NCI-H1417 treated with DMSO at 0.1 percent for 48 hours (cell line): ENCODE measurements at places on chromosomes 2 and 18.
A peak's percentile ranks its signal among the peaks of the same experiment; 100 is the strongest.

DNA sequence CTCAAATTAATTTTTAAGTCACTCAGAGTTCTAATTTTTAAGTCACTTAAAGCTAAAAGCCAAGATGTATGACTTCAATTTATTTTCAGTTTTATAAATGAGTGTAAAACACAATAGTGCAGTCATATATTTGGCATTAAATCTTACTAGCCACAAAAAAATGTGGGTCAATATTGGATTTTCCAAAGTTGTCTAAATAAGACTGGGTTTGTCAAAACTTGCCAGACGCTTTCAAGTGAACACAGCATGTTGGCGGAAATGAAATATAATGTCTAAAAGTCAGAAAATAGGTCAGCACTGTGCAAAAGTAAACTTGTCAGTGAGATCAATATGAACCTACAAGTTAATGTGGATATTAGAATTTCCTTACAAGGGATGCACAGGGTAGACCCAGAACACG is 128.9 kb downstream of the FIGN start:
- no peak for DNase-seq

DNA sequence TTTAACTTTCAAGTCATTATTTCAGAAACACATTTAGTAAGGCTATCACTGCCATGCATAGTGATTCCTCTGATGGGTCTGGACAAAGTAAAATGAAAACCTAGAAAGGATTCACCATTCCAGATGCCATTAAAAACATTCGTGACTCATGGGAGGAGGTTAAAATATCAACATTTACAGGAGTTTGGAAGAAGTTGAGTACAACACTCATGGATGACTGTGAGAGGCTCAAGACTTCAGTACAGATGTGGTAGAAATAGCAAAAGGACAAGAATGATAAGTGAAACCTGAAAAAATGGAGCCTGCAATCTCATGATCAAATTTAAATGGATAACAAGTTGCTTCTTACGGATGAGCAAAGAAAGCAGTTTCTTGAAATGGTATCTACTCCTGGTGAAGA is 5.8 kb upstream of the TWSG1 start:
- DNase-seq, result no peak

- DNase-seq, result no peak
These were observed 62.0 kb downstream of the TRAPPC12 start for GRCh38 chr2:3441465-3441864.

- DNase-seq, result no peak
These were observed 38.8 kb downstream of the EPHA4 start for GRCh38 chr2:221533299-221533698.

GRCh38 chr18:58201733-58202730 is 158.0 kb downstream of the NEDD4L start:
- DNase-seq, result peak; percentile 38

DNA sequence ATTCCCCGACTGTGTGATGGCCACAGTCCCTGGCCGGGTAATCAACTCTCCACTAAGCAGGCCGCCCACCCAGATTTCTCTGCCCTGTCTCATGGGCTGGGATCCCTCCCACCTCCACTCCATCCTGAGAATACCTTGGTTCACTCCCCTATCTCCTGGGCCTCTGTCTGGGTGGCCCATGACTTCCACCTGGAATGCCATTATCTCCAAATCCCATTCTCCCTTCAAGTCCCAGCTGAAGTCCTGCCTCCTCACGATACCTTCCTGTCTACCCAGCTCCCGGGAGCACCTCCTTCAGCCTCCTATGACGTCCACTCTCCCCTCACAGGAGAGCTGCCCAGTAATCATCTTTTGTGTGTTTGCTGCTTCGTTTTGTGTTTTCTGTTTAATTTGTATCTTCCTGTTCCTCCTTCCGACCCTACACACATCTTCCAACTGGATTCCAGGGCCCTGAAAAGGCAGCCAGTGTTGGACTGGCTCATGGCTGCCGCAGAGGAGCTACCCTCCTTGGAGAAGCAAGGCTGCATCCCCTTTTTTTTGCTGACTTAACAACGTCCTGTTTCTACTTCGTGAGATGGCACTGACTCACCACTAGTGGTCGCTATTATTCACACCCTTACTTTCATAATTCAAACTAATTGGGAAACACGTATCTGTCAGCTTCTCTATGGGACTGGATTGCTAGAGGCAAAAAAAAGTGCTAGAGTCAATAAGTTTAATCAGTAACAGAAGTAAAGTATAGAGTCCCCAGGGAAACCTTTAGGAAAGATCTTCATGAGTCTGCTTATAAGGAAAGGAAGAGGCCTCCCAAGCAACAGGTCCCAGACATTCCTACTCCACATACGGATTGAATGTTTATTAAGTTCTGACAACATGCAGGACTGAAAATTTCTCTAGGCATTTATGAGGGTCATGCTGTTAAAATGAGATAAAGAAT is 171.9 kb upstream of the GATA6 start:
- DNase-seq, result no peak

- DNase-seq, result no peak
These were observed 66.5 kb downstream of the RHBDD1 start for GRCh38 chr2:226902041-226902966.

DNA sequence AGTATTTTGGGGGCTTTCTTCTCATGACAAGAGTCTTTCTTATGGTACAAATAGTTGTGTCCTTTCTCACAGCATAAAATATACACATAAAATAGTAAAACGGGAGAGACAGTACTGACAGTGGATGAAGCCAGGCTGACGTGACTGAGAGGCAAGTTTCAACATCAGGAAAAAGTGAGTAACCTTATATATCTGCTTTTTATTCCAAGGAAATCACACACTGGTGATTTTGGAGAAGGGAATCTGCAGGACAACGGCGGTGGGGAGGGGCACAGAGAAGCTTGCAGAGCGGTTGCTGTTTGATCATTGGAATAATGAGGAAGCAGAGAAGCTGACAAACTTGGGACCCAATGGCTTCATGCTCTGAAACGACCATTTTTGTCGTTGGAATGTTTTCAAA is 130.6 kb upstream of the ZNF236 start:
- no peak for DNase-seq

- DNase-seq, result no peak
These were observed 369.9 kb downstream of the FSIP2 start for GRCh38 chr2:186108470-186108869.

- DNase-seq, result no peak
These were observed 31.5 kb upstream of the TANC1 start for GRCh38 chr2:158936978-158937377.

DNA sequence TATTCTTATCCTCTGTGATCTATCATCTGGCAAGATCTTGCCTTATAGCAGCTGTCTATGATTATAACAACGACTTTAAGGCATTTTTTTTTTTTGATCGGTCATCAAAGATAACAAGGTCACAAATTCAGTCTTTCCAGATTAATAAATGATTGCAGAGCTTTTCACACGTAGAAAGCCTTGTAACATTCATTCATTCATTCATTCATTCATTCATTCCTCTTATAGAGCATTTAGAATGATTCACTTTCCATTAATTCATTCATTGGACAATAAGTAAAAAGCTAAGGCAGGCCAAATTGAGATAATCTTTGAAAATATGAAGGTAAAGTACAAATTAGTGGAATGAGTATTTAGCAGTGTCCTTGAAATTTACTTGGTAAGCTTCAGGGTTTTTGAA is 223.7 kb downstream of the NUP35 start:
- no peak for DNase-seq
